ENCODE measurements at places on chromosomes 11 and 22.
A peak's percentile ranks its signal among the peaks of the same experiment; 100 is the strongest.

DNA sequence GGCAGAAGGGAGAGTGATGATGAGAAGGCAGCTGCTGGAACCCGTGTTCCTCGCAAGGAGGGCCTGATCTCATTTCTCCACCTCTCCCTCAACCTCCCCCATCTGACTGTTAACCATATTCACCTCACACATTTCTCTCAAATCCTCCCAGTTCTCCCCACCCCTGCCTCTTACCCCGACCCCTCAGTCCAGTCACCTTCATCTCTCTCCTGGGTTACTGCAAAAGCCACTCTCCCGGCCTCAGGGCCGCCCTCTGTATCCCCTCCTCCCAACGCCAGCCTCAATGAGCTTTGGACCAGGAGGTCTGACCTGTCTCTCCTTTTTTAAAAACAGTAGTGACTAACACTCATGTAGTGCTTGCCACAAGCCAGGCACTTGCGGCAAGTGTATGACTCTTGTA is 29.5 kb upstream of the LMO1 start:
- no peak for DNase-seq

DNA sequence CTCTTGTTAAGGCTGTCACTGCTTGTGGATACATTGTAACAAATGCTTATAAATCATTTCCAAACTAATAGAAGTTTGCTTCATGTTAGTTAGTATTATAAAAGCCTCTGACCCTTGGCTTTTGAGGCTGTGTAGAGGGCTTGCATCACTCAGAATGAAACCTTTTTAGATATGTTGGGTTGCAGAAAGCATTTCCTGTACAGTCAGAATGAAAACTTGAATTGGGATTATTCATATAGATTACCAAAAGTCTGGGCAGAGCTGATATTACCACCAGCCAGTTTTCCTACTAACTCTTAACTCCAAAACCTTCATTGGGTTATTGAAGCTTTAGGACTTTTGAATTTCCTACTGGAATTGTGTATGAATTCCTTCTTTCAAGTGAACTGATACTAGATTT is 12.0 kb downstream of the KMT2A start:
- no peak for DNase-seq

DNA sequence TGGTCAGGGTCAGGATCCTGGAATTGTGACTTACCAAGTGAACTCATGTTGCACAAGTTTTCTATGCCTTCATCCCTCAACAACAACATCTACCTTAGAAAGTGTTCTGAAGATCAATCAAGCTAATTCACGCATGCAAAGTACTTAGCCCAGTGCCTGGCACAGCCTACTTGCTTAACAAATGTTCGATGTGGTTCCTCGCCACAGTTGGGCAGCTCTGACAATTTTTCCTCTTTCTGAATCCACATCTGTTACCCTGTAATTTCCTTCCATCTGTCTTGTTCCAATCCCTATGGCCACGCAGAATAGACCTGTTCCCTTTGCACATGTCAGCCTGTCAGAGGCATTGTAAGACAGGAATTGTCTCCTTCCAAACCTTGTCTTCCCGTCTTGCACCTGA is 1415.2 kb downstream of the TBC1D22A start:
- DNase-seq = no peak

DNA sequence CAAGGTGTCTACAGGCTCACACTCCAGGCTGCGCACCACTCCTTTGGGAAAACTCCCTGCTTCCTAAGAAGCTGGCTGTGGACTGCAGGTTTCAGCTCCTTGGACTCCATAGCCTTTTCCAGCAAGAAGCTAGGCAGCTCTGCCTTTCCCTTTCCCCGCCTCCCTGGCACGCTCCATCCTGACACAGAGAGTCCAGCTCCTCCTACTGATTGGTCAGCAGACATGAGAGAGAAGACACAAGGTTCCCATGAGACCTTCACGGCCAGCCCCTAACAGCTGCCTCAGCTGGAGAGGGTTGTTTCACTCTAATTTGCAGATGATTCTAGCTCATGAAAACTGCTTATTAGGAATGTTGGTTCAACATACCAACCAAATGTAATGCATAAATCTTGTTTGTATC is 27.6 kb downstream of the TENM4 start:
- no peak for DNase-seq

GRCh38 chr22:23884140-23884539 is 10.0 kb upstream of the MIF start:
- DNase-seq = no peak

- no peak for DNase-seq
These were observed 5.5 kb downstream of the KIAA0930 start for GRCh38 chr22:45235101-45235777.

DNA sequence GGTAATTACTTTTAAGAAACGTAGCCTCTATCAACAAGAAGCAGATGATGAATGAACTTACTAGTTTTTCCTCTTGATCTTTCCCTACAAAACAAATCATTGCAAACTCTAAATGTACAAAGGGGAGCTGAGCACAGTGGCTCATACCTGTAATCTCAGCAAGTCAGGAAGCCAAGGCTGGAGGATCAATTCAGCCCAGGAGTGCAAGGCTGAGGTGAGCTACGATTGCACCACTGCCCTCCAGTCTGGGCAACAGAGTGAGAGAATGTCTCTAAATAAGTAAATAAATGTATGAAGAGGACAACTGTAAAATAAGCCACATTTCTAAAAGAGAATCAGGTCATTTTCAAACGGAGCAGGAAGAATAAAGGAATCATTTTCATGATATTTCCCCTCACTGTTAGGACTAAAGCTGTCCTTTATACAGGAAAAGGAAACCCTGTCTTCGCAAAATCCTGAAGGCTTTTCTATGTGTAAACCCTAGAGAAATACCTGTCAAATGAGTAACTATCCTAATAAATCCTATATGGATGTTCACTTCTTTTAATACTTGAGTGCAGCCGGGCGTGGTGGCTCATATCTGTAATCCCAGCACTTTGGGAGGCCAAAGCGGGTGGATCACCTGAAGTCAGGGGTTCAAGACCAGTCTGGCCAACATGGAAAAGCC is 41.2 kb downstream of the RRAS2 start:
- DNase-seq = no peak

GRCh38 chr11:110366291-110366690 is 63.5 kb upstream of the FDX1 start:
- DNase-seq = peak; percentile 20

DNA sequence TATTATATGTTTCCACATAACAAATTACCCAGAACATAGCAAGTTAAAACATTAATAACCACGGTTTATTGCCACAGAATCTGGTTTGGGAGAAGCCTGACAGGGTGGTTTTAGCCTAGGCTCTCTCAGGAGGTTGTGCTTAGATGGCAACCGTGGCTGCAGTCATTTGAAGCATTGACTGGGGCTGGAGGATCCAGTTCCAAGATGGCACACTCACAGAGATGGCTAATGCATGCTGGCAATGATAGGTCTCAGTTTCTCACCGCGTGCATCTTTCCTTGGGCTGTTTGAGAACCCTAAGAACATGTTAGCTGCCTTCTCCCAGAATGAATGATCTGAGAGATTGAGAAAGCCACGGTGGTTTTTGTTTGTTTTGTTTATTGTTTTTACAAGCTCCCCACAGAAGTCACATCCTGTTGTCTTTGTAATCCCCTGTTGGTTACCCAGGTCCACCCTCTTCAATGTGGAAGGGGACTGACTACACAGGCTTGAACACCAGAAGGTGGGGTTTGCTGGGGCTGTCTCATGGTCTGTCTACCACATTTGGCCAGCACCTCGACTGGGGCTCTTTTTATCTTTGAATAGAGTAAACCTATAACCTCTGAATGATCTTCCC is 36.6 kb upstream of the GRAMD1B start:
- DNase-seq = no peak

GRCh38 chr11:129853518-129854231 is 38.0 kb downstream of the TMEM45B start:
- DNase-seq = peak; percentile 86

DNA sequence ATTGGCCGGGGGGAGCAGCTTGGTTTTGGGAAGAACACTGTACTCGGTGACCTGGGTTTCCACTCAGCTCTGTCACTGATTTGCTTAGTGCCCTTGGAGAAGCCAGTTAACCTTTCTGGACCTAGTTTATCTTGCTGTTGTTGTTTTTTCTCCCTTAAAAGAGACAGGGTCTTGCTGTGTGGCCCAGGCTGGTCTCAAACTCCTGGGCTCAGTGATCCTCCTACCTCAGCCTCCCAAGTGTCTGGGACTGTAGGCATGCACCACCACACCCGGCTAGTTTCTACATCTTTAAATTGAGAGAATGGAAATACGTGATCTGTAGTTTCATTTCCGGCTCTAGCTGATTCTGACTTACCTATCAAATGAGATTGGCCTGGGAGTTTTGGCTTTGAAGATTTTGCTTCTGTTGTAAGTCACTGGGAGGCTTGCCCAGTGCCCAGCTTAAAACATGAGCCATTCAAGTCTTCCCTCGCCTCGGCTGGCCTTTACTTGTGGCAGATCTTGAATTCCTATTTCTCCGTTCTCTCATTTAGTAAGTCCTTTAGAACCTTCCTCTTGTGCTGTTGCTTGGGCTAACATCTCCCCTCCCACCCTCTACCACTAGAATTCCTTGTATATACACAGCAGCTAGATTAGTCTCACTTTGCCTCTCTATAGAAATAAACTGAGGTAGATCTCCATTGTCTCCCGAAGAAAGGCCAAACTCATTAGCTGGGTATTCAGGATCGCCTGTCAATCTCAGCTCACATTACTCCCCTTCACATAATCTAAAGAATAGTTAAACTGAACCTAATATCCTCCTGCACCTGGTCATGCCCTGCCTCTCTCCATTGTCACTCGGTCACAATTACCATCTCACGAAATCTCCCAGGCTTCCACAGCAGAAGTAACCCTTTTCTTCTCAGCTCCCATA is 87.7 kb upstream of the SLC25A18 start:
- DNase-seq = no peak

DNA sequence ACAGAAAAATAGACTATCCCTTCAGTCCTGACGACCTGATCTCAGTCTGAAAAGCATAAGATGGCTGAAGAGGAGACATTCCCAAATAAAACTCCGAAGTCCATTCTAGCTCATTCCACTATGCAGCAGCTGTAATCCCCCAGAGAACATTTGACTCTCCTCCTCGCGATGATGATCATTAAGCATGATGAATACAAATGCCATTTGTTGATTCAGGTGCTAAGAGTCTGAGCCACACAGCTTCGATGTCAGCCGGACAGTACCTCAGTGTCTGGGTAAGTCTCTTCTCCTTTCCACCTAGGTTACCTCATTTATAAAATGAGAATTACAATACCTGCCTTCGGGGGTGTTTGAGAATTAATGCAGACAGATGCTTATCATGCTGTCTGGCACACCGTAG is 94.8 kb downstream of the TENM4 start:
- no peak for DNase-seq

DNA sequence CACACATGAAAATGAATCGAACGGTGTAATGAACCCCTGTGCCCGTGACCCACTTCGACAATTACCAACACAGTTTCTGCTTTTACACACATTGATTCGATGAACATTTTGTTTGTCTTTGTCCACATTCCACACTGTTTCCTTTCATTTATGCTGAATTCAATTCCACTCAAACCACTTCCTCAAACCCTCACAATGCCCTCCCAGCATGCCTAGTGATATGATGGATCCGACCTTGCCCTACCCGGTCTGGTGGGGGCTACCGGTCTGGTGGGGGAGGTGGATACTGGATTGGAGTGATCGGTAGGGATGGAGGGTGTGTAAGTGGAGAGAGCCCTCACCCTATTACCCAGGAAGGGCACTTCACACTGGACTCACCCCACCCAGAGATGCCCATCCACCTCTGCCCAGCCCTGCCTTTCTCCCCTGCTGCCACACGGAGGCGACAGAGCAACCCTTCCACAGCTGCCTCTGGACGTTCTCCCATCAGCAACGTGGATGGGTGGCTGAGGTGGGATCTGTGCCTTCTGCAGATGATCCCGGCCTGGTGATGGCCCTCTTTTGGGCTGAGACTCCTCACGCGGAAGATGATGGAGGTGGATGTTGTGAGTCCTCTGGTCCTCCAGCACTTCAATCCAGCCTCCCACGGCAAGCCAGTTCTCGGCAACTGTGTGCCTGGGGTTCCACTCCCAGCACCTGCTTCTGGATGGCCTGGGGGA is 33.0 kb upstream of the P2RY2 start:
- DNase-seq = peak; percentile 57

Data from LoVo (cell line).